Stimulated activated CD4-positive, alpha-beta T cell treated with anti-CD3 and anti-CD28 coated beads, TNF-alpha, amount 100 ng/mL, for 48 hours (primary cell): ENCODE measurements at places on chromosomes 13 and 19.
A peak's percentile ranks its signal among the peaks of the same experiment; 100 is the strongest.

DNA sequence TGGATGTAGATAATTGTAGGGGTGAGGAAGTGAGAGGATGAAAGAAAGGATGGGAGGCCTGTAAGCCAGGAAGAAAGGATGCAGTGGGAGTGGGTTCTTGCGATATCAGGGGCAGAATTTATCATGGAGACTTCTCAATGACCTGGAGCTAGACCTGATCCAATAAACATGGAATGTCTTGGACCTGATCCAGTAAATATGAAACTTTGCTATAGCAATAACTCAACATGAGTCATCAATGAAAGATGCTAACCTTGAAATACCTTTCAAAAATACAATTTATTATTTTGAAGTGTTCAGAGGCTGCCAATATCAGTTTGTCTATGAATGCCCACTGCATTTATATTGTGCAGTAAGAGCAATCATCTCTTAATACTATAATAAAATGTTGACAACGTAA lies 279.5 kb downstream of the POU4F1 start:
- DNase-seq = no peak

DNA sequence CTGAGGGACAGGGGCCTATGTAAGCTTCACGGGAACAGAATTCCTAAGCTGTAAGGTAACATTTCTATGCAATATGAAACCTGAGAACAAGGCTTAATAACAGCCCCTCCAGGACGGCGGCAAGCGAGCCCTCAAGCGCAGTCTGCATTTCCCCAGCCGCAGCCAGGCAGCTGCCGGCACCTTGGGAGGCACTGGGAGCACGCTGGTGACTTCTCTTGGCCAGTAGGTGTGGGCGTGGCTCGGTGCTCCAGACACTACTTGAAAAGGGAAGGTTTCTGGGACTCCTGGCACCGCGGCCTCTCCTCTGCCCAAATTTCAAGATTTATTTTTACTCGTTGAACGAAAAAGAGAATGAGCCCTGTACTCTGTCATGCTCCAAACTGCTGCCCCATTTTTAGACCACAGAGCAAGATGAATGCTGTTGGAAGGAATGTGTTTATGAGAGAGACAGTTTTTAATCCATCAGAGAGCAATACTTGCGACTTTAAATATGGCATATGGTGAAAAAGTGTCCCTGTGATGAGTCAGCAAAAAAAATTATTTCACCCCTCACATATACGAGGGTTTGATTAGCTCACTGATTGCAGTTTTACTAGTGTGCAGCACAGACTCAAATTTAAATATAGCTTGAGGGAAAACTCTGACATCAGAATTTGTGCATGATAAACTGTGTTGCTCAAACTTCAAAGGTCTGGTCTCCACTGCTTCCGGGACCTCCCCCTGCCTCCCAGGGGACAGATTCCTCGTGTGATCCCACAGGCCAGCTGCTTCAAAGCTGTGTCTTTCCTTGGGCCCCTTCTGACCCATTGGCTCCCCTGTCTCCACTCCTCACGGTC lies 81.2 kb downstream of the COL4A2 start:
- no peak for DNase-seq

- DNase-seq = no peak
Observed at GRCh38 chr19:47861630-47862029, 2.6 kb downstream of the TPRX2 start.

- DNase-seq = no peak
Observed at GRCh38 chr19:3149526-3150505, 14.0 kb downstream of the GNA15 start.

DNA sequence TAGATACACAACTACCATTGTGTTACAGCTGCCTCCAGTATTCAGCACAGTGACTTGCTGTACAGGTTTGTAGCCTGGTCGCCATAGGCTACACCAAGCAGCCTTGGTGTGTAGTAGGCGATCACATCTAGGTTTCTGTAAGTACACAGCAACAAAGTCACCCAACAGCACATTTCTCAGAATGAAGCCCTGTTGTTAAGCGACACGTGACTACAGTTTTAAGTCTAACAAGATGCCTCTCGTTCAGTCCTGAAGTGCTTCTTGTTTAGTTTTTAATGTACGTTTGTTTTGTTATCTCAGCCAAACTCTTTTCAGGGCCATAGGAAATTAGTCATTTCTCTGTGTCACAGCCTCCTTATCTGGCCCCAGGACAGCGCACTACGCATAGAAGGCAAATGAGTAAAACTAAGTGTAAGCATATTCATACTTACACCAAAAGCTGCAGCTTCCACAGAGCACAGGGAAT lies 50.0 kb upstream of the GPR183 start:
- DNase-seq = no peak

GRCh38 chr13:84431646-84432045 lies 549.4 kb upstream of the SLITRK1 start:
- DNase-seq = no peak

DNA sequence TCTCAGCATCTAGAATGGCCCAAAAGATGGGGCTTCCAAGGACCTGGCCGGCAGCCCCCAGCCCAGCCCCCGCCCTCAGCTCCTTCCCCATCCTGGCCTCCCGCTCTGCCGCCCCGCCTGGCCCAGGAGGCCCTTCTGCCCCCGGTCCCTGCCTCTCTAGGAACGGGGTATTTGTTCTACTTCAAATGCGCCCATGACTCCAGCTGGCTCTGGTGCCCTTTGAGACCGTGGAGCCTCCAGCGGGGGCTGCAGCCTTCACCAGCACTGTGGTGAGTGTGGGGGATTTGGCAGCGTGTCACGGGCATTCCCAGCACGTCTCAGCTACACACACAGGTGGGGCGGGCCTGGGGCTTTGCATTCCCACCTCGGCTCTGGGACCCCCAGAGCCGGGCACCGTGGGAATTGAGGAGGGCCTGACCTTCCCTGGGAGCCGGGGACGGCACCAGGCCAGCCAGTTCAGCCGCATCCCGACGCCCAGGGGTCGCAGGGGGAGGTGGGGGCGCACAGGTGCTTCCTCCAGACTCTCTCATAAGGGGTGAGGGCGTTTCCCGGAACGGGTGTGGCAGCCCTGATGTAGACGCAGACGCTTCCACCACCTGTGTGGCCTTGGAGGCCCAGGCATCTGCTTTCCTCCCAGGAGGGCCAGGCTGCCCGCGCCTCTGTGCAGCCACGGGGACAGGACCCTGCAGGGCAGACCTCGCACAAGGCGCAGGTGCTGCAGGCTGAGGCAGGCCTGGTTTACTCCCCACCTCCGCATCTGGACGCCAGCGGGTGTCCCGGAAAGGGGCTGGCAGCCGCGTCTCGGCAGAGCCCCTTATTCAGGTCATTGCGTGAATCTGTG lies 947 bp downstream of the ATP4B start:
- no peak for DNase-seq

DNA sequence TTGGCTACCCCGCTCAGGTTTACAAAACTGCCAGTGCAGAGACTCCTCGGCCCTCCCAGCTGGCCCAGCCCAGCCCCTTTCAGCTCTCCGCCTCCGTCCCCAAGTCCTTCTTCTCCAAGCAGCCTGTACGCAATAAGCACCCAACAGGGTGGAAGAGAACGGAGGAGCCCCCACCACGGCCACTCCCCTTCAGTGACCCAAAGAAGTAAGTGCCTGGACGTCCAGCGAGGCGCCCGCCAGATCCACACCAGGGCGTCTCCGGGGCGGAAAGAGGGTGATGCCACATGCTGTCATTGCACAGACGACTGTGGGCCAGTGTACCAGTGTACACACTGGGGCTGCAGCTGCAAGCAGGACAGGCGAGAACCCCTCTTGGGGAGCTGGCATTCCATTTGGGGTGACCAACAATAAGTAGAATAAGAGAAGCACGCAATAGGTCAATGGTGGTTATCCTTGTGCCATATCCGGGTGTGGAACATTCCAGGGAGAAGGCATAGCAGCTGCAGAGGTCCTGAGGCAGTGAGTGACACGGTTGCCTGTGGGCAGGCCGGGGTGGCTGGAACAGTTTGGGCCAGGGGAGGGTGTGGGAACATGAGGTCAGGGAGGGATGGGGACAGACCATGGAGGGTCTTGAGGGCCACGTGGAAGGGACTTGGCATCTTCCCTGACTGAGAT lies 41.3 kb downstream of the DPF1 start:
- no peak for DNase-seq

- no peak for DNase-seq
Observed at GRCh38 chr13:66875264-66875663, 354.9 kb downstream of the PCDH9 start.

DNA sequence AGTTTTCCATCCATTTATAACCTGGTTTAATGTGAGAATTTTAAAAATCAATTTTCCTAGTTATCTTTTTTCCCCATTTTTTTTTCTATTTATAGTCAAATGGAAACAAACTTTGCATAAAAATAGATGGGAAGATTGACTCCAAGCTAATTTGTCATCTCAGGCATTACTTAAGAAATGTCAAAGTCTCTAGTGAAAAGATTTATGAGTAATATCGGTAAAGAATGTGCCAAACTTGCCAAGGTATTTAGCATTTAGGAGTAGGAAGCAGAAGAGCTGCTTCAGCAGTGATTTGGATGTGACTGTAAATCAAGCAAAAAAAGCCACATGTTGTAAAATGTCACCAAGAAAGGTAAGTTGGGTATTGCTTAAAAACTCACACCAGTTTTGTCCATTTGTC lies 108.6 kb downstream of the LACC1 start:
- no peak for DNase-seq

- DNase-seq = no peak
Observed at GRCh38 chr13:114256547-114256946, 21.9 kb downstream of the CDC16 start.

DNA sequence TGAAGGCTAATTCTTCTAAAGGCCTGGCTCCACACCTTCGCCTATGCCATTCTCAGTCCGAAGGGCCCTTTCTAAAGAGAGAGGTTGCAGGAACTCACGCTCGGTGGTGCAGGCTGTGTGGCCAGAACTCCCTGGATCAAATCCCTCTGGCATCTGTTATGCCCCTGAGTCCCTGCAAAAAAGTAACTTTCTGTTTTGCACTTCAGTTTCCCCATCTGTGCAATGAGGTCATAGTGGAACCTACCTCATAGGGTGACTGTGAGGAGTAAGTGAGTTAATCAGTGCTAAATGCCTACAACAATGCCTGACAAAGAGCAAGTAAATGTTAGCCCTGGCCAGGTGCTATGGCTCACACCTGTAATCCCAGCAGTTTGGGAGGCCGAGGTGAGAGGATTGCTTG lies 7.3 kb downstream of the IGSF23 start:
- DNase-seq = no peak

- no peak for DNase-seq
Observed at GRCh38 chr13:89832827-89833226, 1514.7 kb upstream of the MIR17HG start.

- DNase-seq = no peak
Observed at GRCh38 chr13:31909864-31910551, 121.6 kb upstream of the FRY start.

DNA sequence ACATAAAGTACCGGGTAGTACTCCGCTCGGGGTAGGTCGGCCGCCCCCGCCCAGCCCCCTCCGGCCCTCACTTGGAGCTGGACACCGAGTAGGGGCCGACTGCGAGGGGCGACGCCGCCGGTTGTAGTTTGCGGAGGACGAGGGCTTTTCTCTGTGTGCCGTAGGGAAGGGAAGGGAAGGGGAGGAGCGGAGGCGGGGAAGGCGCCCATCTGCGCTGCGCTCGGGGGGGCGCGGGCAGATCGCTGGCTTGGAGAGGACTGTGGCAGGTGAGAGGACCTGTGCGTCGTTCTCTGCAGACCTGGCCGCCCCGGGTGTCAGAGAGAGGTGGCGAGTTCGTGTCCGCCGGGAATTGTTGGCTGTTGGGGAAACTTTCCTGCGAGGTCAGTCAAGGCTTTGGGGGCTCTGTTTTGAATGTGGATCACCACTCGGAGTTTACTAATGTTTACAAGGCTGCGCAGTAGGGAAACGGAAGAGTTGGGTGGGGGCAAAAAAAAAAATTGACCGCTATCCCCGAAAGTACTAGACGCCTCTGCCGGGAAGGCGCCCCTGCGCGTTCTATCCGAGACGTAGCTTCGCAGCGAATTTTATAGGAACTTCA lies 1.4 kb downstream of the ING1 start:
- peak; percentile 8 for DNase-seq

GRCh38 chr13:46624353-46624752 lies 71.4 kb downstream of the LRCH1 start:
- DNase-seq = no peak

- no peak for DNase-seq
Observed at GRCh38 chr13:106475852-106476251, 59.6 kb downstream of the EFNB2 start.

DNA sequence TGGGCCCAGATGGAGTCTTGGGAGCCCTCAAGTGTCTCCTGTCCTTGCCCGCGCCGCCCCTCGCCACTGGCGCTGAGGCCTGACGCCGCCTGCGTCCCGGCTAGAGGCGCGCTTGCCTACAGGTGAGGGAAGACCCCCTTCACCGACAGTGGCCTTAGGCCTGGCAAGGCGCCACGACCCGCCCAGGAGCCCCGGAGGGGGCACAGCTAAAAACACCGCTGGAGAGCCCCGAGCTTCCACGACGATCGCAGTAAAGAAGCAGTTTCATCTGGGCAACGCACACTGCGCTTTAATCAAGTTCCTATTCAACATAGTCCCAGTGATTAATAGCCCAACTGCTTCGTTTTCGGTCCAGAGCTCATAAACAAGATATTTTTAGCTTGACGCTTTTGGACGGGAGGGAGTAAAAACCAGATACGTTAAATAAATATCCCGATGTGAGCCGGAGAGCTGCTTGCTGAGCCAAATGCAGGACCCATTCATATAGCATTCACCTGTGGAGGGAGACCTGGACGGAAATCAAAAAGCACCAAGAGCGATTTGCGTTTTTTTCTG lies 1.5 kb upstream of the CEBPA start:
- no peak for DNase-seq

- no peak for DNase-seq
Observed at GRCh38 chr13:24280720-24281119, 28.7 kb upstream of the C1QTNF9 start.

GRCh38 chr19:45814166-45814780 lies 835 bp downstream of the RSPH6A start:
- no peak for DNase-seq

- DNase-seq = no peak
Observed at GRCh38 chr19:37511186-37511585, 4.4 kb downstream of the ZNF793 start.

DNA sequence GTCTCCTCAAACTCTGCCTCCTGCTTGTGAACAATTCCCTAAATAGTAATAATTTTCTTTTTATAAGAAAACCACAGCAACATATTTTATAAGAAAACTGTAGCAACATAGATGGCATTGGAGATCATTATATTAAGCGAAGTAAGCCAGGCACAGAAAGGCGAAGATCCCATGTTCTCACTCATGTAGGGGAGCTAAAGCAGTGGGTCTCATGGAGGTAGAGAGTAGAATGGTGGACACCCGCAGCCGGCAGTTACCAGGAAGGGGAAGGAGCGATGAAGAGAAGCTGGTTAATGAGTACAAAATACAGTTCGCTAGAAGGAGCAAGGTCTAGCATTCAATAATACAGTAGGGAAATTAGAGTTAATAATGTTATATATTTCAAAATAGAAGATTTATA lies 42.9 kb downstream of the CRYL1 start:
- no peak for DNase-seq

DNA sequence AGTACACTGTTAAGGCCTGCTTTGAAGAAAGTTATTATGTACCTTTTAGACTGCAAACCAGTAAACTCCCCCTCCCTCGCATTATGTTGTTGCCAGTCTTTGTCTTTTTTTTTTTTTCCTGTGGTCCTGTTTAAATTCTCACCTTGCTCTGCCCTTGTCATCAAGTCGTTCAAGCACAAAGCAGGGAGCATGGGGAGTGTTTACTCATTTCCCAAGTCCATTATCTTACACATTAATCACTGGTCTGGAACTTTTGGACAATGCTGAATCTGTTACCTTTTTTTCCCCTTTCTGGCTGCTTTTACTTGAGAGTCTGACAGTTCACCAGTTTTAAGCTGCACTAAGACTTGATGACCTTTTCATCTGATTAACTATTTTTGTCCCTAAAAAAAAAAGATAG lies 108.2 kb downstream of the DACH1 start:
- no peak for DNase-seq

- DNase-seq = no peak
Observed at GRCh38 chr19:46626446-46626845, 1.6 kb upstream of the PTGIR start.
